Osteocyte (in vitro differentiated cells): ENCODE measurements at places on chromosomes 5 and 9. TPM values are rescaled to one million over a fixed set of nuclear protein-coding genes. Genes with fewer than 3 reads are reported as not detected.
A peak's percentile ranks its signal among the peaks of the same experiment; 100 is the strongest.

GRCh38 chr9:97845130-97845529, 7.9 kb upstream of the FOXE1 start:
- peaks cover 74% of the 10 kb centered on the region for H3K27me3 ChIP-seq
- H3K4me3 ChIP-seq: no peak overlapping the region
- H3K4me1 ChIP-seq: peaks cover 6% of the 10 kb centered on the region
- H3K27ac ChIP-seq: no peak overlapping the region

GABRP gene
- not detected in 2 replicates for total RNA-seq

POLR1E gene
- 20.5 and 21.9 TPM in 2 replicates for total RNA-seq

- DNase-seq: no peak
- H3K27ac ChIP-seq: peak overlapping the region; percentile 73
- no peak overlapping the region for H3K4me3 ChIP-seq
- no peaks in the 10 kb centered on the region for H3K36me3 ChIP-seq
These were observed 23.8 kb downstream of the SVEP1 start for GRCh38 chr9:110555551-110556331.

ZFP2 gene
- 1.2 and 1.7 TPM in 2 replicates for total RNA-seq

ELAVL2 gene
- total RNA-seq: 0.51 and 1.1 TPM in 2 replicates

- no peak overlapping the region for H3K27ac ChIP-seq
- H3K36me3 ChIP-seq: peaks cover 21% of the 10 kb centered on the region
- DNase-seq: no peak
- no peak overlapping the region for H3K4me3 ChIP-seq
- H3K4me1 ChIP-seq: peaks cover 11% of the 10 kb centered on the region
These were observed 19.0 kb downstream of the TMEM8B start for GRCh38 chr9:35847792-35848572.

SLC34A1 gene
- not detected in 2 replicates for total RNA-seq

GRCh38 chr5:42423285-42424165, at the start of gene GHR:
GHR (plus strand) TSS chr5:42423439; CDS start chr5:42565875, 142,436 bp downstream.
- no peaks in the 10 kb centered on the region for H3K4me1 ChIP-seq
- peak; percentile 91 for DNase-seq
- H3K27me3 ChIP-seq: peaks cover 5% of the 10 kb centered on the region
- H3K4me3 ChIP-seq: no peak within 1 kb of the TSS
- no peaks in the 10 kb centered on the region for H3K36me3 ChIP-seq
- no peak within 1 kb of the TSS for H3K27ac ChIP-seq

DNA sequence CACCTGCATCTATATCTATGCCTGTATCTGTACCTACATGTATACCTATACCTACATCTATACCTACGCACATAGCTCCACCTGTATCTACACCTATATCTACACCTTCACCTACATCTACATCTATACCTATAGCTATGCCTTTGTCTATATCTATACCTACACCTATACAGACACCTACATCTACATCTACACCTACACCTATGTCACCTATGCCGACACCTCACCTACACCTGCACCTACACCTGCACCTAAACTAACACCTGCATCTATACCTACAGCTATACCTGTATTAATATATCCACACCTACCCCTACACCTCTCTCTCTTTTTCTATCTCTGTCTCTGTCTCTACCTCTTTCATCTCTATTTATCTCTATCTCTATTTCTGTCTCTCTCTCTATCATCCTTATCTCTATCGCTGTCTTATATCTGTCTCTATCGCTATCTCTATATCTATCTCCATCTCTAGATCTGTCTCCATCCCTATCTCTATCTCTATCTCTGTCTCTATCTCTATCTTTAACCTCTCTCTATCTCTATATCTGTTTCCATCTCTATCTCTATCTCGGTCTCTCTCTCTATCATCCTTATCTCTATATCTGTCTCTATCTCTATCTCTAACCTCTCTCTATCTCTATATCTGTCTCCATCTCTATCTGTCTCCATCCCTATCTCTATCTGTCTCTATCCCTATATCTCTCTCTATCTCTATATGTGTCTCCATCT, 37.9 kb downstream of the IRX4 start:
- H3K36me3 ChIP-seq: no peaks in the 10 kb centered on the region
- H3K27ac ChIP-seq: no peak overlapping the region
- DNase-seq: no peak
- peaks cover 18% of the 10 kb centered on the region for H3K27me3 ChIP-seq
- peaks cover 1% of the 10 kb centered on the region for H3K4me1 ChIP-seq

- H3K4me3 ChIP-seq: no peak overlapping the region
- H3K27ac ChIP-seq: no peak overlapping the region
- peaks cover 2% of the 10 kb centered on the region for H3K27me3 ChIP-seq
- DNase-seq: no peak
- H3K36me3 ChIP-seq: no peaks in the 10 kb centered on the region
These were observed 193.8 kb downstream of the GADD45G start for GRCh38 chr9:89798547-89799120.

- H3K27ac ChIP-seq: no peak overlapping the region
- H3K27me3 ChIP-seq: peaks cover 27% of the 10 kb centered on the region
- H3K4me3 ChIP-seq: no peak overlapping the region
These were observed 105.7 kb upstream of the MEGF10 start for GRCh38 chr5:127184851-127185250.

TJP2 gene
- total RNA-seq: 42.7 and 47.9 TPM in 2 replicates

SCGB3A2 gene
- not detected in 2 replicates for total RNA-seq

DNA sequence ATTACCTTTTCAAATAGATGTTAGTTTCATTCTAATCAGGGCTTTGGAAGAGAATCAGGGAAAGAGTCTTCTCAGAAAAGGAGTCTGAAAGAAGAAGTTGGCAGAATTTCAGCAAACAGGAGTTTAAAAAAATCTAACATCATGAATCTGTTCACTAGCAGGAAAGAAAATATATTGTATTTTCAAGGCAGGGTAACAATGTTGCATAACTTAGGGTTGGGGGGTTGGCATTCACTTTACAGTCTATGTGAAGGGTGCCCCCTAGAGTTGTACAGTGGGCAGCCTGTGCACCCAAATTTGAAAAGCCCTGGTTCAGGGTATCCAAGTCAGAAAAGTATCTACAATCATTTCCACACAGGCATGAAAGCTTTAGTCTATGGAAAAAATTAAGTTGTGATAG, 348.4 kb upstream of the SLC30A5 start:
- no peak for DNase-seq
- no peaks in the 10 kb centered on the region for H3K36me3 ChIP-seq
- H3K27me3 ChIP-seq: peaks cover 29% of the 10 kb centered on the region
- H3K4me1 ChIP-seq: peaks cover 3% of the 10 kb centered on the region
- no peak overlapping the region for H3K4me3 ChIP-seq
- no peak overlapping the region for H3K27ac ChIP-seq

PCDHB6 gene
- 1.4 and 1.6 TPM in 2 replicates for total RNA-seq
